ENCODE measurements at places on chromosomes 4 and X.

GRCh38 chr4:81227968-81228367, 12.9 kb upstream of the PRKG2 start:
- no peak for DNase-seq

DNA sequence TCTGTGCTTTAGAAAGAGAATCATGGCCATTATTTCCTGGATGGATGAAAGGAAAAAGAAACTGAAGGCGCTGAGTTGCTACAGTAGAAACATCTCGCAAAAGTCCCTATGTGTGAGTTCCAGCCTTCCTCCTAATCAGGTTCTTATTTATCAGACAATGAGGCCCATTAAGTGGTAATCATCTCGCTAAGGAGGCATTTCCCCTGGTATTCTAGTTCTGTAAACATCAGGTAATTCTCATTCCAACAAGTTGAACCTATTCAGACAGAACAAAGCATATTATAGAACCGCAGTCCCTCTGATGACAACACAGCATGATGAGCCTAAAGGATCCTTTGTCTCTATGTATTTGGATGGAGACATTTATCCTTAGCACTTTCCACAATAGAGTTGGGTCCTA, 205.7 kb upstream of the MAOA start:
- peak; percentile 69 for DNase-seq

- no peak for DNase-seq
Observed at GRCh38 chrX:41688156-41688555, 617 bp upstream of the GPR34 start.

GRCh38 chr4:47218631-47219030, 187.3 kb downstream of the GABRB1 start:
- no peak for DNase-seq

DNA sequence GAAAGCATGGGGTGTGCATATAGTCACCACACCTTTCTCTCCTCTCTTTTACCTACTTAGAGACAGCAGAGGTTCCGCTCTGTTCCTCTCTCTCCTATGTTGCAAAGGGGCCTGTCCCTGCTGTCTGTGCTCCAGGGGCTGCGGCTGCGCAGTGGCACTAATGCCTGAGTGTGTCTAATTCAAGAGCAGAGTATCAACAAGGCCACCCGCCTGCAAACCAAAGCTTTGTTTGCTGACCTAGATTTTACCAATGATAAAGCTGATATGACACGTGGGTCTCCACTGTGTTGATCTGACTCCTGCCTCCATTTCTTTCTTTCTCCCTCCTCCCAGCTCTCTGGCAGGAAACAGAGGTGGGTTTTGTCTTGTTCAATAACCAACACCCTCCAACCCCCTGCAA, 74.9 kb downstream of the NSG1 start:
- no peak for DNase-seq

- DNase-seq: no peak
Observed at GRCh38 chr4:53790286-53790685, 199.0 kb upstream of the LNX1 start.

DNA sequence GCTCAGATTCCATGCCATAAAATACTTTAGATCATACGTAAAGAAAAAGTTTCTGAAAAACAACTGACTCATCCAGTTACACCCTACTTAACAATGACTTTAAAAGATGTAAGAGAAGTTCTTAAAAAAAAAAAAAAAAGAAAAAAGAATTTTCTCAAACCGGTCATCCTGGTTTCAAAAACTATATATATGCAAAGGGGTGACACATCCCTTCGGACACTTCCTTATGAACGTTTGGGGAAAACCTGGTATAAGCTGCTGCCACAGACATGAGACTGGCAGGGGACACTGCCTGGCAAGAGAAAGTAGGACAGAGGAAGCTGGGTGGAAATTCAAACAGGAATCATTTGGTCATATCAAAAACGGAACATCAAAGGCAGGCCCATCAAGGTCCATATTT, 81.2 kb upstream of the PRSS48 start:
- DNase-seq: no peak

GRCh38 chrX:12297353-12297752, 159.1 kb downstream of the FRMPD4 start:
- DNase-seq: no peak

DNA sequence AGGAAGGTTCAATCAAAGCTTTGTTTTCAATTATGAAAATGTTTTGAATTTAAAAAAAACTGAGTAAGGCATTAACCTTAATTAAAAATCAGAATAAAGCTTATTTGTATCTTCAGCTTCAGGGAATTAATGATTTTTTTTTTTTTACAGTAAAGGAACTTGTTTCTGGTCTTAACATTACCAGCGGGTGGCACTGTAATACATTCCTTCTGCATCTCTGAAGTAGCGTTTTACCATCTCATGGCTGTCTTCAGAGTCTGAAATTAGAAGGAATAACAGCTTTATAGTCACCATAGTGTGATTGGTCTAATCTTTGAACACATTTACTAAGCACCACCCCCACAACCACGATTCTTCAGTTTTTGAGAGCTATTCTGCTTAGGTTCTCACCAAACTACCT, 102.6 kb downstream of the IL1RAPL2 start:
- DNase-seq: no peak

- DNase-seq: no peak
Observed at GRCh38 chr4:86261636-86262035, 98.2 kb downstream of the MAPK10 start.

GRCh38 chr4:164027805-164028204, 533.3 kb downstream of the TMA16 start:
- DNase-seq: no peak

DNA sequence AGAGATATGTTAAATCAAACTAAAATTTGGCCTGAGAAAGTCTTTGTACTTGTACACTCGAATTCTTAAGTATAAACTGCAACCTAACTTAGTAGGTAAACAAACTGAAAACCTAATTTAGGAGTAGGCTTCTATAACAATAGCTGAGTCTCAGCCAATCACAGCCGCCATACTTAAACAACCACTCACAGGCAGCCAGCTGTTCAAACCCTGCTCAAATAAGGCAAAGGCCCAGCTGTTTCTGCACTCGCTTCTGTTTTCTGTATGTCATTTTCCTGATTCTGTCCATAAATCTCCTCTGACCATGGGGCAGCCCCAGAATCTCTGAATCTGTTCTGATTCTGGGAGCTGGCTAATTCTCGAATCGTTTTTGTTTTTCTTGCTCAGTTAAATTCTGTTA, 7.8 kb upstream of the PLS3 start:
- DNase-seq: no peak

DNA sequence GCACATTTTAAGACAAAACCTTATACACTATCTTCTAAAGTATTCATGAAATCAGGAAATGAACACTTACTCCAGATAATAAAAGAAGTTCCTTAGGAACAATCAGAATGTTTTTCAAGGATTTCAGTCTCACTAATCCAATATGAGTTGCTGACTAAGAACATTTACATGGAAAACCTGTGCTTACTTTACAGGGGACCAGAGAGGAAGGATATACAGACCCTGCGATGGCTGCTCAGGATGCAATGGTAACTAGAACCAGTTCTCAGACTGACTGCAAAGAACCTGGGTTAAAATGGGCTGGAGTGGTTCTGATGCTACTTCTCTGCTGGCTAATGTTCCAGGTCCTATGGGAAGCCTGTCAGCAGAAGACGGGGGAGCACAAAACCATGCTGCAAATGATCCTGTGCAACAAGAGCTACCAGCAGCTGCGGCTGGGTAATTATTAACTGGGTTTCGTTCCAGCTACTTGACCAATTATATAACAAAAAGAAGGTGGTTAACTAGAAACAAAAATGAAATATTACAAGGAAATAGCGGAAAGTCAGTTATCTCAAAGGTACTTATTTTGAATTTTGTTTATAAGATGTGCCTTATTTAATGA, 85.3 kb downstream of the ANXA10 start:
- no peak for DNase-seq

DNA sequence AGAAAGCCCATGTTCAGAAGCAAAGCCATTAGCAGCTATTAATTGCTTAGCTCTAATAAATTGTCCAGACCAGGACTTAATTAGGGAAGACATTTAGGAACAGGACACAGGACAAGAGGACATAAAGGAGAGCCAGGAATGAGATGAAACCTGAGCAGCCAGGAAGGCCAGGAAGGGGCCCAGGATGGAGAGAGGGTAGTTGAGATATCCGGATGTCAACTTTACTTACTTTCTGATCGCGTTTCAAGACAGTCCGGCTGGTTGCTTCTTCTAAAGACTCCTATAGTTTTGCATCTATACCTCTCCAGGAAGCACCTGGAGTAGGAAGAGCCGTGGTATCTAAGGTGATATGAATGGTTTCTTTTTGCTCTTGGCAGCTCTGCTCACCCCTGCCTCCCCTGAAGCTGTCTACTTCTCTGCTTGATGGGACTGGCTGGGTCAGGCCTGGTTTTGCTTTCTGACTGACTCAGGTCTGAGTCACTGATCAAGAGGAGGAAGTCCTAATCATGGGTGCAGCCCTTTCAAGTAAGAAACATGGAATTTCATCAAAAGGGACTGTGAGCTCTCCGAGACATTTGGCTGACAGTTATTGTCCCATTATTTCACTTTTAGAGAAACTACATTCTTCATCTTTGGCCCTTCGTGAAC, 733.3 kb downstream of the RPA4 start:
- no peak for DNase-seq

DNA sequence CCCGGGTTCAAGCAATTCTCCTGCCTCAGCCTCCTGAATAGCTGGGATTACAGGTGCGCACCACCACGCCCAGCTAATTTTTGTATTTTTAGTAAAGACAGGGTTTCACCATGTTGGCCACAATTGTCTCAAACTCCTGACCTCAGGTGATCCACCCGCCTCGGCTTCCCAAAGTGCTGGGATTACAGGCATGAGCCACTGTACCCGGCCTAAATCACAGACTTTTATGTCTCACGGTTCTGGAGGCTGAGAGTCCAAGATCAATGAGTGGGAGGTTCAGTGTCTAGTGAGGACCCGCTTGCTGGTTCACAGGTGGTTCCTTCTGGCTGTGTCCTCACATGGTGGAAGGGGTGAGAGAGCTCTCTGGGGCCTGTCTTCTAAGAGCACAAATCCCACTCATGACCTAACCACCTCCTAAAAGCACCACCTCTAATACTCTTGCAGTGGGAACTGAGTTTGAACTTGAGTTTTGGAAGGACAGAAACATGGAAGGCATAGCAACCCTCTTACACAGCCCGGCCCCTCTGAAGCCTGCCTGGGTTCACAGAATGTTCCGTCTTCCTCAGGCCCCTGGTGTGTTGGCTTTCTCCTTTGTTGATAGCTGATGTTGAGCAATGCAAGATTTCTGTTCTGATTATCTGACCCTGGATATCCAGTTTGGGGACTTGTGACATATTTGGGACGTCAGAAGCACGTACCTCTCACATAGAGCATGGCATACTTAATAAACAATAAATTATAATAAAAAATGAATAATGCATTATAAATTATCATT, 1.9 kb upstream of the AKAP17A start:
- no peak for DNase-seq

DNA sequence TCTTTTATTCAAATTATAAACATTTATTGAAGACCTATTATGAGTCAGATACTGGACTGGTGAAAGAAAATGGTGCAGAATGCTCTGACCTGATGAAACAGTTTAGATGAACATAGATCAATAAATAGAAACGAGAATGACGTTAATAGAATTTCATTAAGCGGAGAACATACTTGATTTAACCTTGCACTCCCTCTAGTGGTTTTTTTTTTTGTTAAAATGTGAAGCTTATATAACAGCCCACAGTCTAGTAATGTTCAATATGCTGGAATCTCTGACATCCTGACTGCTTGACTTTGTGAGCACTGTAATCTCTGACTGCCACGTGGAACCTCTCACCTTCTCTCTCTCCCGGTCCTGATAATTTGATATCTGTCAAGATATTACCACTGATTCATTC, 32.3 kb downstream of the HDAC8 start:
- DNase-seq: peak; percentile 18

DNA sequence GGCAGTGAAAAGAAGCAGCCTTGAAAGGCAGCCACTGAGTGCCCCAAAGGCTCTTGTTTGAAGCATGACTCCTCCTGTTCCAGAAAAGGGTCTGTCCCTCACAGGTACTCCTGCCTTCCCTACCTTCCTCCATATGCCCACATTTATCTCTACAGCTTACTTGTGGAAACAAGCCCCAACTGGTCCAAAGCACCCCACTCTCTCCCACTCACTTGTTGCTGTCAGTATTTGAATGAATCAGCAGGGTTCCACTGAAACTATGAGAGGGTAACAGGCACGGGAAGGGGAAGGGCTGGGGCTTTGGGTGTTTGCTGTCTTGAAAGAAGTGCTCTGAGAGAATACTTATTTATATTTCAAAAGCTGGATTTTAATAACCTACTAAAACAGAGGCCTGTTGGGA, 34.9 kb downstream of the GPR143 start:
- DNase-seq: no peak

- DNase-seq: peak; percentile 31
Observed at GRCh38 chrX:49884290-49884862, 5.1 kb downstream of the USP27X start.

- no peak for DNase-seq
Observed at GRCh38 chr4:71389149-71389827, 50.5 kb downstream of the SLC4A4 start.

DNA sequence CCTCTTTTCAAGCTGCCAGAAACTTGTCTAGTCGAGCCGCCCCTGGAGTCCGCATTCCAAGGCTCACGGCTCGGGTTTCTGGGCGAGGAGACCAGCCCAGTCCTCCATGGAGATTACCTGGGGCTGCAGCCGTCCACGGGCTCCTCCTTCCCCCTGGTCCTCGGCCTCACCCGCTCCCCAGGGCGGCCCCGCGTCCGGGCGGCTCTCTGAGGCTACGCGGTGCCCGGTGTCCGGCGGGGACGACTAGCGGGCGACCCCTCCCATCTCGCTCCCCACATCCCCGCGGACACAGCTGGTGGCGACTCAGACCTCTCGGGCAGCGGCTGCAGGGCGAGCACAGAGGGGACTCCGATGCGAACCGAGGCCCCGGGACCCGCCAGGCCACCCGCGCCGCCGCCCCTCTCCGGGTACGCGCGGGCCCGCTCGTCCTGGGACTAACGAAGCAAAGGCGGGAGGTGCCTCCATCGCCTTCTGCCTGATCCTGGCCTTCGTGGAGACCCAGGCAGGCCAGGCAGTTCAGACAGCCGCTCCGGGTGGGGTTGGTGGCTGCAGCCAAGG, 159.4 kb downstream of the TRAM1L1 start:
- no peak for DNase-seq

DNA sequence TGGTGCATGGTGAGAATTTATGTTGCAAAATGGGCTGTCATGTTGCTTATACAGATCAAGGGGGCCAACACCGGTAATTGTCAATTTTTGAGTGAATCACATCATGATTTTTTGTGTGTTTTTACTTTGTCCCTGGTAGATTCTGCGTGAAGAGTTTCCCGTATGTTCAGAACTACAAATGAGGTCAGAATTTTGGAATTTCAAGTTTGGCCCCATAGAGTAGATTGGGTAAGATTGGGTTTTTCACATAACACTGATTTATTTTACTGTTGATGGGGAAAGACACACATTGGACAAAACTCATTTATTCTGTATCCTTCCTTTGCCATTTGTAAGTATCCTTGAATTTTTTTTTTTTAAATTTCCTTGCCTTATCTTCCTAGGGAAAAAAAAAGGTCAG, 158.5 kb upstream of the MXRA5 start:
- DNase-seq: no peak

- no peak for DNase-seq
Observed at GRCh38 chrX:9980927-9981326, 13.8 kb downstream of the CLDN34 start.

- DNase-seq: peak; percentile 36
Observed at GRCh38 chr4:111631215-111631999, 513.8 kb upstream of the FAM241A start.
